ENCODE measurements at places on chromosomes 4 and X.
A peak's percentile ranks its signal among the peaks of the same experiment; 100 is the strongest.

- DNase-seq, result no peak
These were observed 139.5 kb downstream of the TBL1X start for GRCh38 chrX:9604111-9604907.

GRCh38 chrX:51892921-51893745 is at the start of gene MAGED1:
Gene MAGED1 (plus strand): TSS chrX:51893623. CDS start chrX:51894305, 682 bp downstream.
- DNase-seq, result peak; percentile 54

DNA sequence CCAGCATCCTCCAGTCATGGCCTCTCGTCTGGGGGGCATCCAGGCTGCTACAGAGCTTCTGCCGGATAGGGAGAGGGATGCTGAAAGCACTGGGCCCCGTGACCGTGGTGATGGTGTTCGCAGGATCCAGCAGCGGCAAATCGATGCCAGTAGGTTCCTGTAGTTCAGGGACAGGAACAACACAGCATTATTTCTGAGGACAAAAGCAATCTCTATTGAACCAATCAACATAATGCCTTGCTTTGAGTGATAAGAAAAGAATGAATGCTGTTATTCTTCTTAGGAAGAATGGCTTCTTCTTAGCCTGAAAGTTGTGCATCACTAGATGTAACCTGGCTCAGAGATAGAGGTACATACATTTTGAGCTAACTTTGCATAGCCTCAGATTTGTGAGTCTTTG is 378.6 kb downstream of the UNC5C start:
- DNase-seq, result no peak

DNA sequence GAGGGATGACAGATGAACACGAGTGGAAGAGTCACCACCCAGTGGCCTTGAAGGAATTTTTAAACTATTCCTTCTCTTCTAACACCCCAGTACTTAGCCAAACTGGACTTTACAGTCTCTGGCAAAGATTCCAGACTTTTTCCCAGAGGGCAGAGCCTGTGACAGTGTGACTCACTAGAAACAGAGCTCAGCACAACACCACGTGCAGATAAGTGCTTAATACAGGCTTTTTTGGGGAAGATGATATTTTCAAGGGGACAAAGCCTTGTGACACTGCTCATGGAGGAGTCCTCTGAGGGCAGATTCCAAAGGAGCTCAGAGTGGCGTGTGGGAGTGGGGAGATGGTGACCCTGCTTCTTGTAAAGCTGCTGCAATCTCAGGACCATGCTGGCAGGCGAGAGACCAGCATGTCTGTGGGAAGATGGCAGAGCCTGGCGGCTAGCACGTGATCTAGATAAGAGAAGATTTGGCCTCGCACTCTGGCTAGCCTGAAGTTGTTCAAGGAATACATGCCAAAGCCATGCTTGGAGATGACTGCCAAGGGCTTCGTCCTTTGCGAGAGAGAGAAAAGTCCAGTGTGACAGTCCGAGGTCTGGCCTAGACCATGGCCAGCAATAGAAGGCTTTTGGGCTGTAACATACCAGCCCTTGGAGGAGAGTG is 2.4 kb downstream of the RAB33A start:
- DNase-seq, result no peak

- DNase-seq, result no peak
These were observed 487.1 kb downstream of the TECRL start for GRCh38 chr4:63922146-63922545.

GRCh38 chrX:4935846-4936245 is 1222.4 kb upstream of the PRKX start:
- no peak for DNase-seq

- DNase-seq, result no peak
These were observed 30.7 kb upstream of the KLHL8 start for GRCh38 chr4:87251106-87251505.

DNA sequence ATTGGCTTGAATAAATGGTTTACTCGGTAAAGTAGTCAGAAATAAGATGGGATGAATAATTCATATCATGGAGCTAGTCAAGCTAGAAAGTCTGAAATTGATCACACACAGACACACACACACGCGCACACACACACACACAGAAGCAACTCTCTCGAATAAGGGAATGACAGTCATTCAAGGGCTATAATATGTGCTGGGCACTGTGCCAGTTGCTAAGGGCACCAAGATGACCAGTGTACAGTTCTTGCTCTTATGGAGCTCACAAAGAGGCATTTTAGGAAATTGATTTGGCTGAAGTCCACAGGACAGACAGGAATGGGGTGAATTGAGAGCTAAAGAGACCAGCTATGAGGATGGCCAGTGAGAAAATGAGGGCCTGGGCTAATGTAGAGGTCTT is 34.2 kb upstream of the SH3D19 start:
- DNase-seq, result no peak

DNA sequence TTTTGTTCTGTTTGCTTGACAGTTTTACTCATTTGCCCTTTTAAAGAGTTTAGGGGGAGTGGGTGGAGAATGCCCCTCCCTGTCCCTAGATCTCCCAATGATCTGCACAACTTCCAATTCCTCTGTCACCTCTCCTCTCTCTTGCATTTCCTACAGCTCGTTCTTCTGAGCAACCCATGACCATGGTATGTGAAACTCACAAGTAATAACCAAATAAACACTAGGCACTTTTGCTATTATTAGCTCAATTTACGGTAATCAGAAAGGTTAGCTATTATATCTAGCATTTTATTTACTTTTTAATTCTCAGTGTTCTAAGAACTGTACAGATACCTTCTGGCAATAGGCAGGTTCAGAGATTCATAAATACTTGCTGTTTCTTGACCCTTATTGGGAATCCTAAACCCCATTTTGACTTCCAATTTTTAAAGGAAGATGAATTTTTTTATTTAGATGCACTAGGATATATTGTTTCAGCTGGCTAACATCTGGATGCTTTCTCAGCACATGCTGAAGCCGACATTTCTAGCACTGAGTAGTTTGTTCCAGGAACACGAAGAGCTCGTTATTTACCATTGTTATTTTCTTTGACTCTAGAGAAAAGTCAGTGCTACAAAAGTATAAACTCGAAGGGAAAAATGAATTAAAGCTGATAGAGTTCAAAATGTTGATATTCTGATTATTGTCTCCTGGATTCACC is 194.7 kb upstream of the TLL1 start:
- DNase-seq, result no peak

DNA sequence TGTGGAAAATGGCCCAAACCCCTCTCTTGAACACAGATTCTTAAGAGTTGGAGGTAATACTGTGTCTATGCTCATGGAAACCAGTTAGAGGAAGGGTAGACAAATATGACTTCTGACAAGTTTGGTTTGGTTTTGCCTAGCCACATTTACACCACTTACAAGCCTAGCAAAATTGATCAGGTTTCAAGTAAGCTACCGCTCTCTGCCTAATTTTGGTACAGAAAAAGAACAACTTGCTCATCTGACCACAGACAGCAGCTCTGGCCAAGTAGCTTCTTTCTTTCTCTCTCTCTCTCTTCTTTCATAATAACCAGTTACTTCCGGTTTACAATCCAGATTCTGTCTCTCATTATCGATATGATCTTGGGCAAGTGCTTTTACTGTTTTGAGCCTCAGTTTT is 260.0 kb downstream of the GLUD2 start:
- no peak for DNase-seq

- DNase-seq, result no peak
These were observed 14.6 kb upstream of the MPP1 start for GRCh38 chrX:154819771-154820341.

- DNase-seq, result no peak
These were observed 18.3 kb upstream of the HERC3 start for GRCh38 chr4:88573995-88574394.

DNA sequence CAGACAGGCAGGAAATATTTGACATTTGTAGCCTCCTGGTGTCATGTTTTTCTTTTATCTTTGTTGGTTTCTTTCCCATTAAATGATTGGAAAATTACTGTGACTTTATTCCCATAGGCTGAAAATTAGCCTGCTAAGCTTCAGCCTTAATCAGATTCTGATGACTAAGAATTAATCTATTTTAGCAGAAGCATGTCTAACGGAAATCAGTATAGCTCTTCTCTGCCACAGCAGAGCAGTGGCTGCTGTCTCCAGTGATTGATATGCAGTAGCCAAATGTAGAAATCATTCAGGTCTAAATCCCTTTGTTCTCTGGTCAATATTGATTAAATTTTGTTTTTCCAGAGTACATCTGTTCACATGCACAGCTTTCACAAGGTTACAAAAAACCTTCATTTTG is 199.3 kb downstream of the GC start:
- no peak for DNase-seq

GRCh38 chrX:66046612-66047235 is 6.8 kb upstream of the VSIG4 start:
- DNase-seq, result no peak

DNA sequence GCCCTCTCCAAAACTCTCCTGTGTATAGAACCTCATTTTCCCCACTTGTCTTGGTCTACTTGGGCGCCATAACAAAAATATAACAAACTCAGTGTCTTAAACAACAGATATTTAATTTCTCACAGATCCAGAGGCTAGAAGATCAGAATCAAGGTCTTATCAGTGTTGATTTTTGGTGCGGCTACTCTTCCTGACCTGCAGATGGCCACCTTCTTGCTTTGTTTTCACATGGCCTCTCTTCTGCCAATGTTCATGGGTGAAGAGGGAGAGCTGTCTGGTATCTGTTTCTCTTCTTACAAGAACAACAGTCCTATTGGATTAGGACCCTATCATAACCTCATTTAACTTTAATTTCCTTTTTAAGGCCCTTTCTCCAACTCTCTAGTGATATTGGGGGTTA is 177.3 kb downstream of the PABPC4L start:
- no peak for DNase-seq

GRCh38 chr4:96835991-96836390 is 996.1 kb downstream of the PDHA2 start:
- no peak for DNase-seq

DNA sequence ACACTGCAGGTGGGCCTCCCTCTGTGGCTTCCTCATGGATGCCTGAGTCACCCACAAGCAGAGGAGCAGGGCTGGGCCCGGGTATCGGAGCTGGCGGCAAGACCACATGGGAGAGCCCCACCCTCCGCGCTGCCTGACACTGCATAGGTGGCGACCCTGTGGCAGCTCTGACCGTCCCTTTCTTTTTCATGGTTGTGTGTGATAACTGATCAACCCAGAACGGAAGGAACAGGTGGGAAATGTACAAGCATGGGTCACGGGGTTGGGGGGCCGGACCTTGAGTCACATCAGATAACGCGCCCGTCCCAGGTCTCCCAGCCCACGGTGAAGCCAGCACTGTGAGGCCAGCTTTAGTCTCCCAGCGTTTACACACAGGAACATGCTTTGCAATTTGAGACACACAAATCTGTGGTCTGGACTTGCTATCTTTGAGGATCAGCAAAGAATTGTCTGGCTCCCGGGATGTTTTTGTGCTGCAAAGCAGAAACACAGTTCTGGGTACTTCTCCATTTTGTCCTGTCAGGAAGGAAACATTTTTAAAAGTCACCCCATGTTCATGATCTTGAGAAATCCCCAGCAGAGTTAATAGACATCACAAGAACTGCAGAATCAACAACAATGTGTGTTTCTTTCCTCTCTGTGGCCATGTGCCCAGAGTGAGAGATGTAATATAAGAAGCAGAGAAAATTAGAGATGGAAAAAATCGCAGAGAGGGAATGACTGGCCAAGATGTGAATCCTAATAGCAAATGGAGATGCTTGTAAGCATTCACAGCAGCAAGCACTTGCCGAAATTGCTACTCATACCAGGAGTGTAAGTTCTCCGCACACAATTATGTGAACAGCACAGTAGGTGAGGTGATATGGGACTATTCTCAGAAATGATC is 70.1 kb upstream of the CBR4 start:
- DNase-seq, result no peak

Data from activated CD4-positive, alpha-beta T cell treated with anti-CD3 and anti-CD28 coated beads for 1 hour (primary cell).